ENCODE measurements at places on chromosomes 16 and 17.

DNA sequence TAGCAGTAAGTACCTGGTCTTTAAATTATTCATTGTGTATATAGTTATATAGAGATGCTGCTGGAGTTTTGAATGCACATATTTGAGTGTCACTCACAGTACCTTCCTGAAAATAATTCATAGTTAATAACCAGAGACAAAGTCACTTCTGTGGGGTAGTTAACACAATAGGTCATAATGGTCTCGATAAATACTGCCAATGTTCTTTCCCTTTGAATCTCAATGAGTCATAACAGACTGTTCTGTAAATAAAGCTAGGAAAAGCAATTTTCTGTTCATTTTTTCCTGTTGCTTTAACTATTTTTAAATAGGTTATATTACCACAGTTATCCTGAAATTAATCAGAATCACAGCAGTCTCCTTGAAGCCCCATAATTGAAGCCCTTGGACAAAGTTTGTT, 87.2 kb downstream of the MAP2K4 start:
- no peak for DNase-seq

DNA sequence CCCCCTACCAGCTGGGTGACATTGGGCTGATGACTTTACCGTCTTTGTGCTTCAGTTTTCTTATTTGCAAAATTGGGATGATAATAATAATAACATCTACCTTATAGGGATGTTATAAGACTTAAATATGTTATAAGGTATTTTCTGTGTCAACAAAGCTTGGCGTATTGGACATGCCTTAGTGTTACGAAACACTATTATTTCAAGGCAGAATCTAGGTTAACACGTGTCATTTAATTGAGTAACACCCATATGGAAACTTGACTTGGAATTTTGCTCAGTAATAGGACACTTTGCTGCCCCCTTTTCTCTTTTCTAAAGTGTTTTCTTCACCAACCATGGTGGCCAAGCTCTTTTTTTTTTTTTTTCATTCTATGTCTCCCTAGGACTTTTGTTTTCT, 294.2 kb upstream of the SALL1 start:
- no peak for DNase-seq

DNA sequence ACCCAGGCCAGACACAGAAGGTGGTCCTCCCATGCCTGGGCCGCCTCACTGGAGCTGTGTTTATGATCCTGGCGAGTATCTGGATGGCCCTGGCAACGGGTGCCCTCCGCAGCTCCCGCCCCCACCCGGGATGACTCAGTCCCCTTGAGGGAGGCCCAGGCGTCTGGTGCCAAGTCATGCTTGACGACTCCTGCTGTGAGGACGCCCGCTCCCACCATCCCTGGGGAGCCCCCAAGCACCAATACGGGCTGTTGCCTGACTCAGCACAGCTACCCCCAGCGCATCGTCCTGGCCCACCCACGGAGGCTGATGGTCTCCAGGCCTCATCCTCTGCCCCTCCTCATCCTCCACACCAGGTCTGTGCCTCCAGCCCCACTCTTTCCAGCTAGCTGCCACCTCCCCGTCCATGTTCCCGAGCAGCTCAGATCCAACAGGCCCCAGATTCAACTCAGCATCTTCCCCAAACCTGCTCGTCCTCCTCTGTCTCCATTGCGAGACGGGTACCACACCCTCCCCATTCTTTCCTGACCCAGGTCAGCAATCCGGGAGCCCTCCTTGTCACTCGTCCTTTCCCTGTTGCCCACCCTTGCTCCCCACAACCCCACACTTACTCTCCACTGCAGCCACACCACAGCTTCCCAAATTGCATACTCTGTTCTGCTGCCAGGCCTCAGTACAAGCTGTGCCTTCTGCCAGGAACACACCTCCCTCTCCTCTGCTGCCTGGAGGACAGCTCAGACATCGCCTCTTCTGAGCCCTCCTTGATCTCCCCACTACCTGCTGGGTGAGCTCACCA, 2.6 kb downstream of the CAMKK1 start:
- DNase-seq = no peak

DNA sequence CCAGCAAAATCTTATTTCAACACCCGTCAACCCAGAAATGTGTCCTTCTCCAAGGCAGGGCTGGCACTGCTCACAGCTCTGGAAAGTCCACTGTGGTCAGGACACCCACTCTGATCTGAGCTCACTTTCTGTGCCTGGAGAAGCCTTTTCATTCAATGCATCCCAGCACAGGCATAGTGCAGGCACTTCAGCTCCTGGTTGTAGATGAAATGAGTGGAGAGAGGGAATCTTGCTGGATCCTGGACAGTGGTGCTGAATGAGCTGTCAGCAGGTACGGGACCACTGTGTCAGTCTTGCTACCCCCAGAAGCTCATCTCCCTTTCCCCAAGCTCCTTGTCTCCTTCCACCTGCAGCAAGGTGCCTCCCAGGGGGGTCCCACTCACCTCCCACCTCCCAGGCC, 86.1 kb upstream of the SALL1 start:
- no peak for DNase-seq

GRCh38 chr17:58960068-58960467, 146.6 kb downstream of the TRIM37 start:
- DNase-seq = peak; percentile 43

All from NAMALWA (cell line).